Stimulated activated CD8-positive, alpha-beta memory T cell treated with anti-CD3 and anti-CD28 coated beads, Interleukin-4, amount 100 ng/mL, for 1 hour (primary cell): ENCODE measurements at places on chromosomes 7 and 10.

GRCh38 chr10:34615770-34616169 is 199.3 kb downstream of the PARD3 start:
- no peak for DNase-seq

GRCh38 chr10:96670786-96671185 is 49.5 kb downstream of the PIK3AP1 start:
- no peak for DNase-seq

DNA sequence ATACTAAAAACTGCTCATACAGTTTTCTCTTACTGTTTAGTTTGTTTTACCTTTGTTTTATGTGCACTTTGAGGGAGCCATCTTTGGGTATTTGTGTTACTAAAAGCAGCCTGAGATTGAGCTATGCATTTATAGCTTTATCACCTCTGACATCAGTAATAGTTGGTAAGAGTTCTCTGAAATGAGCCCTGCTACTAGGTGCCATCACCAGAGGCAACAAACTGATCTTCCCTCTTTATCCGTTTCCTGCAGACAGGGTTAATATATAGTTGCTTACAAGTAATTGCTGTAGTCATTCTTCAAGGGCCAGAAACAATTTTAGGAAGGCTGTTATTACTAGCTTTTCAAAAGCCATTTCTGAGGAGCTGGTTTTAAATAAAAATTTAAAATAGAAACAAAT is 49.1 kb downstream of the KIF20B start:
- no peak for DNase-seq

GRCh38 chr10:90458054-90458453 is 399.8 kb downstream of the HTR7 start:
- DNase-seq, result no peak

DNA sequence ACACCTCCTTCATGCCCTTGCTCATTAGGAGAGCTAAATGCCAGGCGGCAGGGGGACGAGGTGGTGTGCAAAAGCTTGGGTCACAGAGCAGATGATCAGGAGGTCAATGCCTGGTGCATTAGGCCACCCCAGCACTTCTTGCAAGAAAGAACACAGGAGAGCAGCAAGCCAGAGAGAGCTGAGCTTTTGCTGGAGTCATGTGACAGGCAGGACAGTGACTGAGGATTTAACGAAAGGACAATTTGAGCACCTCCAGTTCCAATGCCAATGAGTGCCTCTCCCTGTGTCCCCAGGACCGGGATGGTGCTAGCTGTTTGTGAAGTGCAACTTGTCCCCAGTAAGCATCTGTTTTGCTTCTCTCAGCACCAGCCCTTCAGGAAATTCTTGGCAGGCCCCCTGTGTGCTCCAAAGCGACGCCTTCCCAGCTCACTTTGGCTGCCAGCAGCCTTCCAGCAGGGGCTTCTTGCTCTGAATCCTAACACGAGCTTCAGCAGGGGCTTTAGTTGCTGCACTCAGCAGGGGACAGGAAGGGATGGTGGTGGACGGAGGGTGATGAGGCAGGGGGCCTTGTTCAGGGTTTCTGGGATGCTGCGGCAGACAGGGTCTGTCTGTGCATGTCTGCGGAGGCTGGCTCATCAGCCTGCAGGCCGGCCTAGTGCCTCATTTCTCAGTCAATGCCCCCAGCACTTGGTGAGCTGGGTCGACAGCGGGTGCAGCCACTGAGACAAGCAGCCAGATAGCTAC is 368.1 kb downstream of the RPS24 start:
- no peak for DNase-seq

DNA sequence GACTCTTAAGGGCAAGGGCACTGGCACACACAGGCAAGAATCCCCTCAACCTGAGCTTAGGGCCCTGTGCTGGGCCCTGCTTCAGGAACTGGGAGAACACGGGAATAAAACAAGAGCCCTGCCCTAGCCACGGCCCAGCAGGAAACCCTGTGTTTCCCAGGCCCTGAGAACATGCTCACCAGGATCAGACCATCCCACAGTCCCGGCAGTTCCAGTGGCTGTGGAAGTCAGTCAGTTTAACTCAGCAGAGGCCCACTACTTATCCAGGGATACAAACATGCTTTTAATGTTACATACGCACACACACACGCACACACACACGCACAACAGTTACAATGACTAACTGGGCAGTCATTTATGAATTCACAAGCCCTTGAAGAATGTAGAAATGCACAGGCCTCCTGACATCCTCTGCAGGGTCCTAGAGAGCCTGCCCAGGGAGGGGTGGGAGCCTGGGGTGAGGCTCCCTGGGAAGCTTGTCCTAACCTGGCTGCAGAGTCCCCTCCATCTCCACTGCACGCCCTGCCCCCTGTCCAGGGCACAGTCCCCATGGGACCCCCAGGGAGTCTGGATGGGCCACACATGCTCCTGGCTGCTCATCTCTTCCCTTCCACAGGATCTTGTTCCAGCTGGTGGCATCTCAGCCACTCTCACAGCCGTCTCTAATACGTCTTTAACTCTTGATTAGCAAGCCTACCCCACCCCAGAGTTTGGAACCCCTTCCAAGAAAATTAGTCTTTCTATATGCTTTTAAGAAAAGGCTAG is 97.6 kb downstream of the TCERG1L start:
- no peak for DNase-seq

- no peak for DNase-seq
Observed at GRCh38 chr7:130096243-130096827, 26.0 kb downstream of the KLHDC10 start.

DNA sequence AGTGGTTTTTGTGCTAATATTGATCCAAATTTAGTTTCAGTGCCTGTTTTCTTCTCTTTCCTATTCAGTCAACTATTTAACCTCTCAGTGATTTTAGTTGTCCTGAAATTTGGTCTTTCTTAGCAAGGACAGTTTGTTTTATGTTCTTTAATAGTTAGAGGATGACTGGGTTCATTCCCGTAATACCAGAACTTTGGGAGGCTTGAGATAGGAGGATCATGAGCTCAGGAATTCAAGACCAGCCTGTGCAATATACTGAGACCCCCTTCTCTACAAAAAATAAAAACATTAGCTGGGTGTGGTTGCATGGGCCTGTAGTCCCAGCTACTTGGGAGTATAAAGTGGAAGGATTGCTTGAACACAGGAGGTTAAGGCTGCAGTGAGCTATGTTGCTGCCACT is 148.3 kb downstream of the EXOC4 start:
- no peak for DNase-seq

GRCh38 chr10:14162629-14163344 is 167.9 kb downstream of the FRMD4A start:
- DNase-seq, result no peak

- no peak for DNase-seq
Observed at GRCh38 chr7:142134909-142135308, 23.4 kb downstream of the MGAM2 start.

DNA sequence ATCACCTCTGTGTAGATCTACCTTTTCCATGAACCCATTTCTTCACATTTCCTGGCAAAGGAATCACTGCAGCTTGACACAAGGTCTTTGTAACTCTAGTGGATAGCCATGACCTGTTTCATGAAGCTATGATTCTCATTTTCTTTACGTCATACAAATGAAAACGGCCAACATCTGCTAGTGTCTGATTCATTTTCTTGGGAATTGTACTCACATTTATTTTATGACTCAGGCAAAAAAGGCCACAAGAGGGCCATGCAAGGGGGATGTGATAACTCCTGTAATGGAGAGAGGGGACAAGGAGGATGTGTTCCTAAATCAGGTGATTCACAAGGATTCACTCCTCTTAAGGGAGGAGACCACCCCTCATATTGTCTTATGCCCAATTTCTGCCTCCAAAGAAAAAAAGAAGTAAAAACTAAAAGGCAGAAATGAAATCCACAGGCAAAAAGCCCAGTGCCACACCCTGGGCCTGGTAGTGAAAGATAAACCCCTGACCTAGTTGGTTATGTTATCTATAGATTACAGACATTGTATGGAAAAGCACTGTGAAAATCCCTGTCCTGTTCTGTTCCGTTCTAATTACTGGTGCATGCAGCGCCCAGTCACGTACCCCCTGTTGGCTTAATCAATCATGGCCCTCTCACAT is 249.9 kb downstream of the IPMK start:
- DNase-seq, result no peak

- no peak for DNase-seq
Observed at GRCh38 chr7:138352570-138353461, 107.2 kb upstream of the TRIM24 start.

- no peak for DNase-seq
Observed at GRCh38 chr7:108063520-108063933, 60.6 kb upstream of the LAMB1 start.

- DNase-seq, result no peak
Observed at GRCh38 chr7:5678295-5679047, 103.0 kb downstream of the RNF216 start.

- DNase-seq, result no peak
Observed at GRCh38 chr10:26556748-26557640, 118.9 kb downstream of the APBB1IP start.

DNA sequence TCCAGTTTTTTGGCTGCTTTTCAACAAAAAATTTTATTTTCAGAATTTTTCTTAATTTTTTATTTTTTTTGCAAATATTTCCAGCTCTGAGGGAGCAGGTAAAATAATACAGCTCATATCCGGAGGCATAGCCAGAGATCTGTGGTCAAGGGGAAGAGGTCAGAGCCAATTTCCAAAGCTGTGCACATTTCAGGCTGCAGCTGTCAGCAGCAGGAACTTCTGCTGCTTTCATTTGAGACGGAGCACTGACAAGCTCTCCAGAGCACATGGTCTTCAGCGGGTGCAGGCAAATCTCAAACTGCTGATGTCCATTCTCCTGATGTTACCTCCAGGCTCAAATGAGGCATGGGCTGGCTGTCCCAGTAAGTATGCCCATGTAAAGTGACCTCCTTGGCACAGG is 31.1 kb downstream of the SLC26A4 start:
- no peak for DNase-seq

DNA sequence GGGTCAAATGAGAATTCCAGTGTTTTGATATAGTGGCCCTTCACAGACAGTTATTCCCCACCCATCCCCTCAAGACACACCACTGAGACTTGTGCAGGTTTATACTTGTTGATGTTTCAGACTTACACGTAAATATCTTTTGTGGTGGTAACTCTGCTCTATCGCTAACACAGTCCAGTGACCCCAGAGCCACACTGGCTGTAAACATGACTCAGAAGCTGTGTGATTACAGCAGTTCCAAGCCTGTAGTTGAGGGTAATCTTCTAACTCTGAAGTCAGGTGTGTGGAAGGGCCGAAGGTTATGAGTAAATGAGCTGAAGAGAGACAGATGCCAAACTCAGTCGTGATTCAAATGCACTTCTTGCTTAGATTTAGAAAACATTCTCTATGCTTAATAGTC is 19.4 kb downstream of the NOBOX start:
- no peak for DNase-seq

GRCh38 chr7:133183969-133184368 is 68.9 kb upstream of the EXOC4 start:
- DNase-seq, result no peak

GRCh38 chr10:112687647-112688046 is 240.6 kb downstream of the VTI1A start:
- no peak for DNase-seq
